ENCODE measurements at places on chromosomes 4 and X.

DNA sequence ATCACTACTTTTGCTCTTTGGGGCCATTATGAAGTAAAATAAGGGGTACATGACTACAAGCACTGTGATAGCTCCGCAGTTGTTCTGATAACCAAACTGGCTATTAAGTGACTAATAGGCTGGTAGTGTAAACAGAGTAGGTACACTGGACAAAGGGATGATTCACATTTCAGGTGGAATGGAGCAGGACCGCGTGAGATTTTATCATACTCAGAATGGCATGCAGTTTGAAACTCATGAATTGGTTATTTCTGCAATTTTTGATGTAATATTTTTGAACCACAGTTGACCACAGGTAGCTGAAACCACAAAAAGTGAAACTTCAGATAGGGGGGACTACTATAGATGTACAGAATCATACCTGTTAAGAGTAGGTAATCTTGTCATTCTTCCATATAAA, 55.8 kb downstream of the PAK3 start:
- DNase-seq, result no peak

DNA sequence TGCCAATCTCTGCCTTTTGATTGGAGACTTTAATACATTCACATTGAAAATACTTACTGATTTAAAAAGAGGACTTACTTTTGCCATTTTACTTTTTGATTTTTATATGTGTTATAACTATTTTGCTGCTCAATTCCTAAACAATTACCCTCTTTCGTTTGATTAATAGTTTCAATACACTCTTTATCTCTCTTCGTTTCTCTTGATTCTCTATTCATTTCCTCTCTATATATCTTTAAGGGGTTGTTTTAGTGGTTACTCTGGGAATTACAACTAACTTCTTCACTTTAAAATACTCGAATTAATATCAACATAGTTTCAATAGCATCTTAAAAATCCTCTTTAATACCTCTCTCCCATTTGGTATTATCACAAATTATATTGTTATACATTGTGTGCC, 116.6 kb downstream of the PTCHD1 start:
- DNase-seq, result no peak

- DNase-seq, result no peak
Observed at GRCh38 chrX:40131654-40132337, 34.0 kb upstream of the BCOR start.

GRCh38 chr4:68569466-68570121, 6.5 kb downstream of the UGT2B17 start:
- no peak for DNase-seq

- DNase-seq, result peak; percentile 23
Observed at GRCh38 chr4:88110826-88111225, 47.6 kb downstream of the ABCG2 start.

DNA sequence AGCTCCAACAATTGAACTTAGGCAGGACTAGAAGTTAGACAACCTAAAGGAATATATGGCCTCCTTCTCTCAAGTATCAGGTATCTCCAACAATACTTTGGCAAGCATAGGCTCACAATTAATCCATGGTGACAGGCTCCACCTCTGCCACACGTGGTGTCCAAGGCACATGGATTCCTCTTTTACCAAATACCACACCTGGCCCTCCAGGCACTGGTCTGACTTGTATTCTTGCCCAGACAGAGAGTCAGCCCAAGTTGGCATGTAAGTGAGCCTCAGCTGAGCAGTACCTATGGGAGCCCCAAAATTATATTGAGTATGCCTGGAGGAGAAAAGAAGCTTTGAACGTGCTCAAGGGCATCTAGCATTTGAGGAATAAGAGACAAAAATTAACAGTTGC, 19.6 kb downstream of the SRPX2 start:
- no peak for DNase-seq

DNA sequence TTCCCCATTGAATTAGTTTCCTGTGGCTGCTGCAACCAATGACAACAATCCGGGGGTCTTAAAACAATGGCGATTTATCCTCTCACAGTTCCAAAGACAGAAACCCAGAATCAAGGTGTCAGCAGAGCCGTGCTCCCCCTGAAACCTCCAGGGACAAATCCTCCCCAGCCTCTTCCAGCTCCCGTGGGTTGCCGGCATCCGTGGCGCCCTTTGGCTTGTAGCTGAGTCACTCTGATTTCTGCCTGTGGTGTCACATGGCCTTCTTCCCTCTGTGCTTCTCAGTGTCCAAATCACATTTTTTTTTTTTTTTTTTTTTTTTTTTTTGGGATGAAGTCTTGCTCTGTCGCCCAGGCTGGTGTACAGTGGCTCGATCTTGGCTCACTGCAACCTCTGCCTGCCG, 64.5 kb upstream of the STX18 start:
- DNase-seq, result no peak

DNA sequence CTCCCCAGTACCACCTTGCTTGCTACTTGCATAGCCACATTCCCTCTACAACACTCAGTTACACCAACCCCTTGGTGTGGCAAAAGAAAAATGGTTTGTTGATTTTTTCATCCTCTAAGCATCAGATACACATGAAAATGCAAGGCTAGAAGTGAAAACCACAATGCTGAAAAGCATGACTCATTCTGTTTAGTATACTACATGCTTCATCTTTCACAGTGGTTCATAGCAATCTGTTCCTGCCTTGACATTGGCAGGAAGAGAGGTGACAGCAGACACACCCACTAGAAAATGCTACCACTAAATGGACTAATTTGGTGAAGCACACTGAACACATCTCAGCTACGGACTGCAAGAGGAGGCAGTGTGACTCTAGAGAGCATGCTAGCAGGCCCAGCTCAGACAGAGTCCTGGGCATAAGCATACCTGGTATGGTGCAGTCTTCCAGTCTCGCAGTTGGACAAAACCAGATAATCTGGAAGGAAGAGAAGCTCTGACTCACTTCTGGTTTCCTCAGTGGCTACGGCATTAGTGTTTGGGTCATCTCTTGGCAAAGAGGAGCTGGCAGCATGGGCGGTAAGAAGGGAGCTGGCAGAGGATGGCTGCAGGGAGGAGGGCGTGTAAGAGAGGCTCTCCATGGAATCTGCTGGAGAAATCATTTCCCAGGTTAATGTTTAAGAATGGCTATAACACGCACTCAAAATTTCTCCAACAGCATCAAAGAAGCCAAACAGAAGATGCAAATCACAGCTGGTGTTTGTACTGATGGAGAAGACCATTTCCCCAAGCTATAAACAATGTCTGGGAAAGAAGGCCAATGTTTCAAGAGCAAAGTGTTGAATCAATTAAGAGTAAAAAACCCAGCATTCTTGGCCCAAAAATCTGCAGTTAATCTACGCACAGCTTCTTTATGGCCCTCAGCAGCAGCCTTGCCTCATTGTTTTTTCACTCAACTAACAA, 37.8 kb downstream of the GAB3 start:
- DNase-seq, result no peak

DNA sequence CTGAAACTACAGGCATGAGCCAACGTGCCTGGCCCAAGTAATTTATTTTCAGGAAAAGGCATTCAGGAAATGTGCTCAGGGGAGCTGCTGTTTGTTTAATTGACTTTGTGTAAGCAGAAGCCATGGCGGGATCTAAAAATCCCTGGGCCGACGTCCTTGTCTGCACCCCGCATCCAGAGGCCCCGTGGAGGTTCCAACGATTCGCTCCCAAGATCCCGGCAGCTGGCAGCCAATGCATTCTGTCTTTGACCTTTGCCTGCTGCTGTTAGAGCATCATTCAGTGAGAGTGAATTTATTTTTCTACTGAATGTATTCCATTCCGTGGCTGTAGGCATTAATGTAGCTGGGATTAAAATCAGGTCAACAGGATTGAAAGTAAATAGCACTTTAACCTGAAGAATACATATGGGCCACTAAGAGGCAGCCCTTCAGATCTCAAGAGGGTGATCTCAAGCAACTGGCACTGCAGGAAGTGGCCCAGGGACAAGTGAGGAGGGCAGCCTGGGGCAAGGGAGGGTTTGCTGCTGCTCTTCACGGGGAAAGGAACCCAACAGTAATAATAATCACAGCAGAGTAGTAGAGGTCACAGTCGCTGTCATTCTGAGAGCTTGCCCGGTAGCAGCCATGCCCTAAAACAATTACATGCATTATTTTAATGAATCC, 75.2 kb downstream of the PSAPL1 start:
- peak; percentile 80 for DNase-seq

DNA sequence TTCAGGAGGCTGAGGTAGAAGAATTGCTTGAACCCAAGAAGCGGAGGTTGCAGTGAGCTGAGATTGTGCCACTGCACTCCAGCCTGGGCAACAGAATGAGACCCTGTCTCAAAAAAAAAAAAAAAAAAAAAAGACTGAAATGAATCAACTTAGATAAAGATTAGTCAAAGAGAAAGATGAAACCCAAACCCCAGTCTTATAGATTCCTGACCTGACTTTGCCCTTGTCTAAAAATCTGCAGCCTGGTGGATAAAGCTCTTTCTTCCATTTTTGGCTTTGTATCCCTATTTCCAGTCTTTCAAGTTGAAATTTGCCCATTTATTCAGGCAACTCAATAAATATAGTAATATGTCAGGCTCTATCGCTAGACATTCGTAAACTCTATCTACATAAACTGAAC, 39.3 kb upstream of the SPINK2 start:
- no peak for DNase-seq

GRCh38 chr4:168560184-168561180, 63.6 kb downstream of the PALLD start:
- peak; percentile 93 for DNase-seq

DNA sequence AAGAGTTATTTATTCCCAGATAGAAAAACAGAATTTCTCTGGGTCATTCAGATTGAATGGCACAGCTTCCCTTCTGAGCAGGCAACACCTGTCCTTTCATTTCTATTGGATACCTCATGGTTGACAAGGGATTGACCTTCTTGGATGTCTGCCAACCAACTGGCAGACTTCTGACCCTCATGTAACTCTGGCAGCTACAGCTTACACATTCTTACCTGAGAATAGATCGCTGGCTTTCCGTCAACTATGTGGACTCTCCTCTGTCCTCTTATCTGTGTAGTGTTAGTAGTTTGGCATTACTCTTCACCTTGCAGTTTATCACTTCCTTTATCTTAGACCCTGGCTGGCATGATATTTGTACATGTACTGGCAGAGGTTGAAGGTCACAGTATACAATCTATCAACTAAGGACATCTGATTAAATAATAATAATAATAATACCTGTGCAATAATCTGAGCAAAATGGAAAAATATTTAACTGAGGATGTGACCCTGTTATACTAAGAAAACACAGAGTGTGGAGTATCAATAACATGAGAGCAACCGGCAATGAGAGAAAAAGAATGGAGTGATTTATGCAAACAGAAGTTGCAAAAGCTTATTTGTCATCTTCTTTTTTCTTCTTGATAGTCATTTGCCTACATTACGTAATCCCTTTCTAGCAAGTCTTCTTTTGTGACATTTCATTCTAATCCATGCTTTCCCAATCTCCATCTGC, 1118.2 kb downstream of the ARAP2 start:
- DNase-seq, result peak; percentile 86

- DNase-seq, result no peak
Observed at GRCh38 chr4:41296995-41297394, 40.3 kb downstream of the UCHL1 start.
